ENCODE measurements at places on chromosomes 7 and 10. TPM values are rescaled to one million over a fixed set of nuclear protein-coding genes. Genes with fewer than 3 reads are reported as not detected.

Gene TAS2R4
- total RNA-seq = 1.1 TPM

DNA sequence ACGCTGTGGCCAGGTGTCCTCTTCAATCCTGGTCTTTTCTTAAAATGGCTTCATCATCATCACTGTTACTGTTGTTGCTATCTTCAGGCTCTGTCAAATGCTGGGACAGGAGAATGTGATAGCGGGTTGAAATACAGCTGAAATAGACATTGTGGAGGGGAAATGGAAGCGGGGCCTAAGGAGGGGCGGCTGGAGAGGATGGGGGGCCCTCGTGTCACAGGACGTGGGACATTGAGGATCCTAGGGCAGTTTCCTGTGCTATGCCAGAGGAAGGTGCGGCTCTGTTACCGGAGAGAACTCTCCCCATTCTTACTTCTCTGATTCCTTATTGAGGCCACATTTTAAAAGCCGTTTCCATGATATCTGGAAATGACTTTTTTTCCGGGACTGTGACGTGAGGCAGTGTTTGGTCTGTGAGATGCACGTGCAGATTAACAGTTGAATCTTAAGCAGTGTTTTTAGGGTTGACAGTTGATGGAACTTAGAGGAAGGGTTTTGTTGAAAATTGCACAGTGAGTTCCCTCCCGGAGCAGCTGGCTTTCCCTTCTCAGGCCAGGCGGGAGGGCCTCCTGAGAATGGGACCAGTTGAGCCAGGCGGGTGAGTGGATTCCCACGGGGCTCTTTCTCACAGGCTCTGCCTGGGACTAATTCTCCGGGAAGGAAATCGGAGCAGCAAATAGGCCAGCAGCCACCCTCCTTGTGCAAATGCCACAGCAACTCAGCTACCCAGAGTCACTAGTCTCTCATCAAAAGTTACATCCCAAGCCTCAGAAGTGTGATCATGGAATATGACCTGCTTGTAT, 125.2 kb downstream of the TACC2 start:
- no peak for DNase-seq

DNA sequence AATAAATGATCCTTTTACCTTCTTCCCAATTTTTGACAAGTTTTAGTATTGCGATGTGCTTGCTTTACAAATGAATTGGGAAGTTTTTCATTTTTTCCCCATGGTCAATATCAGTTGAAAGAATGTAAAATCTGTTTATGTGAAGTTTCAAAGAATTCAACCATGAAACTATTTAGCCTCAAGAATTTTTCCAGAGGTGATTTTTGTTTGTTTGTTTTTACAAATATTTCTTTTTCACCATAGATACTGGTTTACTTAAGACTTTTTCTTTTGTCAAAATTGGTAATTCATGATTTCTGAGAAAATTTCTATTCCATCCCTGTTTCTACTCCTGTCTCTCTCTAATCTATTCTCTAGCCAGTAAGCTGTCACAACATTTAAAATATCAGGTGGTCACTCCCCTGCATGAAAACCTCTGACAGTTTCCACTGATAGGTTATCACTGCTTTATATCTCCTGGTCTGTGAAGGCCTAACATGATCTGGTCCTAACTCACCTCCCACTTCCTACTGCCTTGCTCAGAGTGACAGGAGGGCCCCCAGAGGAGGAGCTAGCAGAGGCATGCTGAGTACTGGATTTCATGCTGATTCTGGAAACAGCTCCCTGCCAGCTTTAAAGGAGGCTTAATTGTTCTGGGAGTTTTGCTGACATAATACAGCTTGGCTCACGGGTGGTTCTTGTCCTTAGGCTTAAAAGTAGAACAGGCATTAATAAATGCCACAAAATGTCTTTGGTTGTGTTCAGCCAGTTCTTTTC, 7.6 kb upstream of the ARMS2 start:
- no peak for DNase-seq

DNA sequence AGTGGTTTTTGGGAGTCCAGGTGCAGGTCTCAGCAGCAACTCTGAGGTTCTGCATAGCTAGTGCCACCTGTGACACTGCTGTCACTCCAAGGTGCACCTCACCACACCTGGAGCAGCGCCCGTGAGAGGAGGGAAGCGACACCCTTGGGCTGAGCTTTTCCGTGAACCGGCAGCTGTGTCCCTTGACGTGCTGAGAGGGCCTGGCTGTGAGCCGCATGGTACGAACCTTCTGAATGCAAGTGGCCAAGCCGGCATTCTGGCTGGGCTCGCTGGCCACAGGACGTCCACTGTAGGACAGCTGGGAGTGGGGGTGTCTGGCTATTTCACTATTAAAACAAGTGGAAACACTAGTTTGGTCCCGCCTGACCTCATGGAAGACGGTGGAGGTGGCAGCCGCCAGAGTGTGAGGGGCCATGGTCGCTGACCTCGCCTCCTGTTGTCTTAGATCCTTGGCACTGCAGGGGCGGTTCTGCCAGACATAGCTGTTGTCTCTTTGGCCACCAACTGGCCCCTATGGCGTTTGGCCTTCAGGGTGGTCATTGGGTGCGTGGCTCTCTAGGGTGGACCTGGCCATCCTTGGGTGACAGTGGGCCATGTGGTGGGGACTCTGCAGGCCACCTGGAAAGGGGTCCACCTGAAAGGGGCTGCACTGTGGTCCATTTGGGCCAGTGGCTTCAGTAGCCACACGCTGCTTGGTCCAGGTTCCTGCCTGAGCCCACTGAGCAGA, 12.9 kb downstream of the INPP5A start:
- no peak for DNase-seq

- no peak for DNase-seq
Measured at GRCh38 chr7:127514499-127514898, 70.9 kb downstream of the GCC1 start.
